ENCODE measurements at places on chromosomes 11 and 22.

DNA sequence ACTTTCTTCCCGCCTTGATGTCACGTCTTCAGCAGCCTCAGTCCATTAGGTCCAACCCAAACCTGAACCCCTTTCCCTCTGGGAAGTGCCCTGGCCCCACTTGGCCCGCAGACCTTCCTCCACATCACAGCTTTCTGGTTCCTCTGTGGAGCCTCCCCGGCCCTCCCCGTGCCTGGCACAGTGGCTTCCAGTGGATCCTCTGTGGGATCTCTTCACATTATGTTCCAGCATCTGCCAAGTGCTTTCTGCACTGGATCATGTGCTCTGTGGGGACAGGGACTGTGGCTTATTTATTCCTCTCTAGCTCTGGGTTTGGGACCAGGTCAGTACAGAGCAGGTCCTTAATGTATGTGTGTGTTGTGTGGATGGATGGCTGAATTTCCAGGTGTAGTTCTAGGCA lies 30.9 kb downstream of the POLR3H start:
- no peak for DNase-seq

DNA sequence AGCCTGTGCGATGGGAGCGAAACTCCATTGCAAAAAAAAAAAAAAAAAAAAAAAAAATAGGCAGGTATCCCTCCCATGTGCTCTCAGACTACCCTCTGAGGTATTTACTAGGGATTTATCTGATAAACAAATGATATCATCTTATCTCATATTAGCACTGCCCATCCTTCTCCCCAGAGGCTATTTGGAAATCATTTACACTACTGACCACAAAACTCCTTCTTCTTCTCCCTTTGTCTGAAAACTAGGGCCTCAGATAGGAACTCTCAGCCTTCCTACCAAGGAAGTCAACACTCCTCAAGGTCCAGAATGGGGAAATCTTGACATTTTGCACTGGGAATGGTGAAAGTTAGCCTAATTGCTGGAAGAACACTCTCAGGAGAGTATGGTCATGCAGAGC lies 46.4 kb downstream of the LARGE2 start:
- DNase-seq: no peak

- no peak for DNase-seq
Observed at GRCh38 chr11:106581399-106581798, 436.9 kb downstream of the GUCY1A2 start.

DNA sequence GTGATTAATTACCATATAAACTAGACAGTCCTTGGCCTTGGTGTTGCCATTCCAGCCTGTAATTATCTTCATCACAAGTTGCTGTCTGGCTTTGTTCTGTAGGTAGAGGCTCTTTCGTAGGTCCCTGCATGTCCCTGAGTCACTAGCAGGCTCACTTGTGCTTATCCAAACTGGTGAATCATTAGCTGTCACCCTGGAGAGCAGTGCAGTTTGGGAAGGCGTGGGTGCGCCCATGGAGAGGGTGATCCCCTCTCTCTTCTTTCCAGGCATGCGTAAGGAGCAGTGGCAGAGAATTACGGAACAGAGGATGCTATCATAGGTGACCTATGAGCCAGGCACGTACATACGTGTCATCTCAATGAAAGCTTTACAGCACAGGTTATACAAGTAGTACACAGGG lies 11.0 kb upstream of the EHF start:
- no peak for DNase-seq

- DNase-seq: no peak
Observed at GRCh38 chr11:15034687-15035267, 38.6 kb upstream of the CALCB start.
